Ascending aorta (tissue), 2 donors: ENCODE measurements at places on chromosomes 7 and 10. TPM values are rescaled to one million over a fixed set of nuclear protein-coding genes. Genes with fewer than 3 reads are reported as not detected.

DNA sequence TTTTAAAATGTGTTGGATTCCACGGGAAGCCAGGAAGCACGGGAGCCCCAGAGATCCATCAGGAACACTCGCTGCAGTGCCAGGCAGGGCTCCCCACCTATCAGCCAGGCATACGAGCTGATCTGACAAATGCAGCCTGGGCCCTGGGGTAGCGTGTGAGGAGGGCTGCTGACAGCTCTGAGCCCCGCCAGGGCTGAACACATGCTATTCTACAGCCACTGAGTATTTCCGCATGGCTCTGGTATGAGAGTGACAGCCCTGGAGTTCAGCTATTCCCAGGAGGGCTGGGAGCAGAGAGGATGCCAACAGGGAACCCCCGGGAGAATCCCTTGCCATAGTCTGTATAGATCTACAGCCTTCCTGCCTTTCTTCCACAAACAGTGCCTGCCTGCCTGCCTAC is 237.3 kb upstream of the ZMIZ1 start:
- H3K4me3 ChIP-seq: no peak overlapping the region
- DNase-seq: no peak
- no peaks in the 10 kb centered on the region for H3K27me3 ChIP-seq
- H3K36me3 ChIP-seq: no peaks in the 10 kb centered on the region
- no peaks in the 10 kb centered on the region for H3K4me1 ChIP-seq

DNA sequence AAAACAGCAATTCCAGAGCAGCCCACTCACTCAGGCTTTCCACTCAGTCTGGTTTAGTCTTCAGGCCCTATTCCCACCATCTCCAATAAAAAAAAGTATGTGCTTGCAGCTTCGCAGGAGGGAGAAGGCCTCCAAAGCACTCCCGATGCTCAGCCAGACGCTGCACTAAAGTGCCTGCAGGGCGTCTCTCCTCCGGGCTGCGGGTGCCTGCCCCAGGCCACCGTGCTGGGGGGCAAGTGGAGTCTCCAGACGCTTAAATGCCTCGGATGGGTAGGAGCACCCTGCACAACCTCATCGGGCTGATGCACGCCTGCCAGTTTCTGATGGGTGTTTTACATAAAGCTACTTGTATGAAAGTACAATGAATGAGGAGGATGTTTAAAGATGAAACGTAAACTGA is 31.3 kb upstream of the NCAPG2 start:
- H3K4me3 ChIP-seq: no peak overlapping the region
- H3K27me3 ChIP-seq: no peaks in the 10 kb centered on the region
- no peak overlapping the region for H3K27ac ChIP-seq
- H3K36me3 ChIP-seq: peaks cover 71% of the 10 kb centered on the region
- DNase-seq: no peak

DNA sequence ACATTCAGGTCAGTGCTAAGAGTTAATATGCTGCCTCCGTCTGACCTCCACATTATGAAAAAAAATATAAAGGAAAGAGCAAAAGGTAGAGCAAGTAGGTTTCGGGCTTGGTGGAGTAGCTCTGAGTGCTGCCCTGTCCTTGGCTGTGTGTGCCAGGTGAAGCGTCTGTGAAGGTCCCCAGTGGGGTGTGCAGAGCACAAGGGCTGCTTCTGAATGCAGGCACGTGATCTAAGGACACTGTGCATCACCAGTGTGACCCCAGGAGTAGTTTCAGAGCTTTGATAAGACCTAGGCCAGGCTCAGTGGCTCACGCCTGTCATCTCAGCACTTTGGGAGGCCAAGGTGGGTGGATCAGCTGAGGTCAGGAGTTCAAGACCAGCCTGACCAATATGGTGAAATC is 36.0 kb downstream of the KLF6 start:
- H3K27me3 ChIP-seq: no peaks in the 10 kb centered on the region
- peak; percentile 54 for DNase-seq
- H3K36me3 ChIP-seq: no peaks in the 10 kb centered on the region
- H3K4me3 ChIP-seq: no peak overlapping the region
- H3K4me1 ChIP-seq: peaks cover 13% of the 10 kb centered on the region

DNA sequence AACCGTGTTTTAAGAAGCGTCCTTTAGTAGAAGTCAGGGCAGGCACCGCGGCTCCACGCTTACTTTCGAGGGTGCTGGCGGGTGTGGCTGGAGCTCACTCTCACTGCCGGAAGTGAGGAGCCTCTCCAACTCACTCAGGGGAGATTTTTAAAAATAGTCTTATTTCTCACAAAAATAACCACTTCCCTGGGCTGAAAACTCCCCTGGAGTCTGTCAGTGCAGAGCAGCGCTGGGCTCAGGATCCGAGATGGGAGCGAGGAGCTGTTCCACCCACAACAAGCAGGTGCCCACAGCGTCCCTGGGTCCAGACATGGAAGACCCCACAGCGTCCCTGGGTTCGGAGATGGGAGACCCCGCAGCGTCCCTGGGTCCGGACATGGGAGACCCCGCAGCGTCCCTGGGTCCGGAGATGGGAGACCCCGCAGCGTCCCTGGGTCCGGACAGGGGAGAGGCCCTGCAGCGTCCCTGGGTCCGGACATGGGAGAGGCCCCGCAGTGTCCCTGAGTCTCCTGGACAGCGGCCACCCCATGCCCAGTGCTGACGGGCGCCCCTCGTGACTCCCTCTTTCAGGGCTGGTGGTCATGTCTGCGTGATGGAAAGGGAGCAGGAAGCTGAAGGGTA is 51.2 kb downstream of the VIPR2 start:
- H3K27me3 ChIP-seq: no peaks in the 10 kb centered on the region
- H3K36me3 ChIP-seq: no peaks in the 10 kb centered on the region
- H3K27ac ChIP-seq: peak overlapping the region; percentile 99
- peak overlapping the region; percentile 42 for H3K4me3 ChIP-seq
- H3K4me1 ChIP-seq: peaks cover 42% of the 10 kb centered on the region

- no peaks in the 10 kb centered on the region for H3K4me1 ChIP-seq
- no peak for DNase-seq
- no peak overlapping the region for H3K27ac ChIP-seq
- H3K4me3 ChIP-seq: no peak overlapping the region
Measured at GRCh38 chr7:24863626-24864025, 106.4 kb upstream of the GSDME start.

DNA sequence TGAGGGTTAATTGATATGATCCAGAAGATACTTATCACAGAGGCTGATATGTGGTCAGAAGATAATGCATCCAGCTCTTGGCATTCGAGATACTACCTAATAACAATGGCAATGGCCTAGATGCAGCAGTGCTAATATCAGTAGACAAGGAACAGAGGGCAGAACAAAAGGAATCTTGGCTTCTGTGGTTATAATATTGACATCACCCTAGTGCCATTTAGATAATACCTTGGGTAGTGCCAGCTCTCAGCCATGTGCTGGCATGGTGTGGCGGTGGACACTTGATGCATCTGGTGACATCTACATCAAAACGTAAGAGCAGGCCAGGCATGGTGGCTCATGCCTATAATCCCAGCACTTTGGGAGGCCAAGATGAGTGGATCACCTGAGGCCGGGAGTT is 101.8 kb downstream of the CALN1 start:
- DNase-seq: no peak
- H3K4me1 ChIP-seq: no peaks in the 10 kb centered on the region
- no peak overlapping the region for H3K27ac ChIP-seq
- H3K36me3 ChIP-seq: no peaks in the 10 kb centered on the region

DNA sequence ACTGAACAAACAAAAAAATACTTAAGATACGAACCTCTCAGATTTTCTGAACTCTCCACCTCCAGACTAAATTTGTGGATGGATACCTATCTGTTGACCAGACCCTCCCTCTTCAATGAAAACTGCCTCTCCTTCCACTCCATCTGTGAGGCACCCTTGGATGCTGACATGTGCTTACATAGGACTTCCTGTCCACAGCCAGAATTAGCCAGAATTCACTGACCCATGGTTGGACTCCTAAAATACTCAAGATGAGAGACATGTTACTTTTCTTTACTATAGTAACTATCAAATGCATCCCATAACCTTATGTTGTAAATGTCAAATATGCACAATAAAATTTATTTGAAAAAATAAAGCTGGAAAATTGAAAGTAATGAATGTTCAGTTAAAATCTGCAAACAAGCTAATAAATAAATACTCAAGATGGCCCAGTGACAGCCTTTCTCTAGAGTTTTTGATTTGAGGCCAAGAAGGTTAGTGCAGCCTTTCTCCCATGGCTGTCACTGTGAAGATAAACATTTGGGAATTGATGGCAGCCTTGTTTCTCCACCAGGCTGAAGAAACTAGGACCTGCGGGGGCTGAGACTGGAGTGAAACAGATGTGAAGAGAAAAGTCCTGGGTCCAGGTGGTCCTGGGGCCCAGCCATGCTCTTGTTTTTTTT is 287.0 kb downstream of the ZEB1 start:
- H3K4me1 ChIP-seq: no peaks in the 10 kb centered on the region
- DNase-seq: no peak
- no peaks in the 10 kb centered on the region for H3K27me3 ChIP-seq
- no peak overlapping the region for H3K27ac ChIP-seq
- H3K36me3 ChIP-seq: no peaks in the 10 kb centered on the region

GRCh38 chr7:102122026-102122425 is 164.6 kb upstream of the SH2B2 start:
- no peak for DNase-seq
- H3K27ac ChIP-seq: no peak overlapping the region
- H3K27me3 ChIP-seq: no peaks in the 10 kb centered on the region
- H3K4me3 ChIP-seq: no peak overlapping the region
- peaks cover 17% of the 10 kb centered on the region for H3K36me3 ChIP-seq

DNA sequence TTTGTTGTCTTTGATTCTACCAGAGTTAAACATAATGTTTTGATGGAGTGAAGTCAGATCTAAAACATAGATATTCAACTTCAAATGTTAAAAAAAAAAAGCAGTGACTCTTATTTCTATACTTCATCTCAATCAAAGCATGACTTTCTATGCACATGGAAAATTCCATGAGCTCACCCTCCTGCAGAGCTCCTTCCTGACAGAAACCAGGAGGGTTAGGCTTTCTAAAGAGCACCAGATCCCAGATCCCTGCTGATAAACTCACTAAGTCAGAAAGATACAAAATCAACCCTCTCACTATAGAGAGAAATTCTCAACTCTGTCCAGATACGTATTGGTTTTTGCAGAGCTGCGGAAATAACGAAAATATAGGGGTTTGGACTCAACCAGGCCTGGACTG is 122.6 kb downstream of the FAM107B start:
- no peak for DNase-seq
- H3K27ac ChIP-seq: no peak overlapping the region
- H3K27me3 ChIP-seq: no peaks in the 10 kb centered on the region
- no peak overlapping the region for H3K4me3 ChIP-seq

DNA sequence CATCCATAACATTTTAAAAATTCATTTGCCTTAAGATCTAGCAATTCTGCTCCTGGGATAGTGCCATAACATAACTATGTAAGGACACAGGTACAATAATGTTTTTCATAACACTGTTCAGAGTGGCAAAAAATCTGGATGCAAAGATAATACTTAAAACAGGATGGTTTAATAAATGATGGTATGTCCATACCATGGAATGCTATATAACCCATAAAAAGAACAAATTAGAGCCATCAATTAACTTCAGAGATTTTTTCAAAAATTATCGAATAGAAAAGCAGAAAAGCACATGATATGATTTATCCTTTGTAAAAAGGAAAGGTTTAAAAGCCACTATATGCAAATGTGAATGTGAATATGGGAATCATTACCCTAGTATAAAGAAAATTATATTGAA is 193.4 kb upstream of the LRRN3 start:
- H3K27ac ChIP-seq: no peak overlapping the region
- no peak for DNase-seq
- H3K4me3 ChIP-seq: no peak overlapping the region
- H3K4me1 ChIP-seq: no peaks in the 10 kb centered on the region

DNA sequence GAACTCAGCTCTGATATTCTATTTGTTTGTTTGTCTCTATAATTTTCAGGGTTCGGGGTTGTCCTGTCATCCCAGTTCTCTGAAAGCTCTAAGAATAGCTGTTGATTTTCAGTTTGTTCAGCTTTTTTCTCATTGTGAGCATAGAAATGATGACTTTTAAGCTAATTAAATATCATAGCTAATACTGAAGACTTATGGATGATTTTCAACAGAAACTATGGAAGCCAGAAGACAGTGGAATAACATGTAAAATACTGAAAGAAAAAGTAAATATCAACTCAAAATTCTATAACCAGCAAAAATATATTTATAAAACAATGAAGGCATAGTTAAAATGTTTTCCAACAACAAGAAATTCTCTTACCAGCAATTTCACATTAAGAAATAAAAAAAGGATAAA is 96.4 kb upstream of the ETV1 start:
- H3K4me1 ChIP-seq: no peaks in the 10 kb centered on the region
- no peak overlapping the region for H3K27ac ChIP-seq
- H3K4me3 ChIP-seq: no peak overlapping the region
- no peaks in the 10 kb centered on the region for H3K27me3 ChIP-seq
- no peak for DNase-seq

DNA sequence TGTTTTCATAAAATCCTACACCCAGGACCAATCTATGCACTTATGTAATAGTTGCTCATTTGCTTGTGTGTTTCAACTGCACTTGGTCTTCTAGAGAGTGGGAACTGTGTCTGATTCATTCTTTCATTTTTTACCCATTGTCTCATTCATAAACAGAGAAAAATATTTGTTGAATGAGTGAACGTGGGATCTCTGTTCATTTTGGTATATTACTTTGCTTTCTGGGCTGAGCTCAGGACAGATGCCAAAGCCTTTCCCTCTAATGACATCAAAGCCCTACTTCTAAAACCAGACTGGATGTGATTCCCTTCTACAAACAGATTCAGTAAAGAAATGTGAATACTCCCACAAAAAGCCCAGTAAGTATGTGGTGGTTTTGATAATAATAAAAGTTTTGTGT is 145.2 kb downstream of the ST7 start:
- no peak for DNase-seq
- H3K4me1 ChIP-seq: peaks cover 9% of the 10 kb centered on the region
- no peak overlapping the region for H3K27ac ChIP-seq
- H3K4me3 ChIP-seq: no peak overlapping the region
- no peaks in the 10 kb centered on the region for H3K27me3 ChIP-seq
- no peaks in the 10 kb centered on the region for H3K36me3 ChIP-seq

DNA sequence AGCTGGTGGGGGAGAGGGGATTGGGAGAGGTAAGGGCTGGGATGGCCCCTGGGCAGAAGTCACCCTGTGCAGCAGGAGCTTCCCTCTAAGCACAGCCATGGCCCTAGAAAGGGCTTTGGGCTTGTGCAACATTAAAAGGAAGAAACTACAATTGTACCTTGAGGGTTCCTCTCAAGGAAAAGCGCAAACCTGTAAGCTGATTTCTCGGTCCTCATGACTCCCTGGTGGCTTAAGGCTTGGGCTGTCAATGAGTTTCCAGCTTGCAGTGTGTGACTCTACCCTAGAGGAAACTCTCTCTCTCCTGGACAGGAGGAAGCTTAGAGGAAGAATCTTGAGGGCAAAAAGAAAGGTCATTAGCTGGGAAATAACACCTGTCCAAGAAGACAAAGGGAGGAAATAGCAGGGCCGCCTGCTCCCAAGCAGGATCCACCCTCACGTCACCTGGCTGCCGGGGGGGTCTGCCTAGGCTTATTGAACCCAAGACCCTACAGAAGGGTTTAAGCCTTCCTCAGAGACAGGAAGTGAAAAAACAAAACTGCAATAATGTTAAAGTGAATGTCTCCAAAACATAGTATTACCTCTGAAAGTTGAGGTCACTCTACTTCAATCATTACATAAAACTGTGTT is 112.5 kb downstream of the WDR11 start:
- H3K4me1 ChIP-seq: no peaks in the 10 kb centered on the region
- no peak overlapping the region for H3K4me3 ChIP-seq
- no peaks in the 10 kb centered on the region for H3K36me3 ChIP-seq
- H3K27ac ChIP-seq: no peak overlapping the region
- no peaks in the 10 kb centered on the region for H3K27me3 ChIP-seq

The NEUROD6 gene
- total RNA-seq: not detected

The DYNC1I1 gene
- 13.2 TPM for total RNA-seq

The DOCK4 gene
- total RNA-seq: 43.5 TPM

The FBXL13 gene
- 0.75 TPM for total RNA-seq

The JCAD gene
- total RNA-seq: 82.8 TPM
